NCI-H187 (cell line): ENCODE measurements at places on chromosomes 4 and X.

DNA sequence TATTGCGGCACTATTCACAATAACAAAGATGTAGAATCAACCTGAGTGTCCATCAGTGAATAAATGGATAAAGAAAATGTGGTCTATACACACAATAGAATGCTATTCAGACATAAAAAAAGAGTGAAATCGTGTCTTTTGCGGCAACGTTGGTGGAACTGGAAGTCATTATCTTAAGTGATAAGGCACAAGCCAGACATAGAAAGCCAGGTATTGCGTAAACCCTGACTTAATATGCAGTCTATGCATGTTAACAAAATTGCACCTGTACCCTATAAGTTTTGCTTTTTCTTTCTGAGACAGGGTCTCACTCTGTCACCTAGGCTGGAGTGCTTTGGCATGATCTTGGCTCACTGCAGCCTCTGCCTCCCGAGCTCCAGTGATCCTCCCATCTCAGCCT lies 28.6 kb downstream of the KIAA0232 start:
- no peak for DNase-seq

DNA sequence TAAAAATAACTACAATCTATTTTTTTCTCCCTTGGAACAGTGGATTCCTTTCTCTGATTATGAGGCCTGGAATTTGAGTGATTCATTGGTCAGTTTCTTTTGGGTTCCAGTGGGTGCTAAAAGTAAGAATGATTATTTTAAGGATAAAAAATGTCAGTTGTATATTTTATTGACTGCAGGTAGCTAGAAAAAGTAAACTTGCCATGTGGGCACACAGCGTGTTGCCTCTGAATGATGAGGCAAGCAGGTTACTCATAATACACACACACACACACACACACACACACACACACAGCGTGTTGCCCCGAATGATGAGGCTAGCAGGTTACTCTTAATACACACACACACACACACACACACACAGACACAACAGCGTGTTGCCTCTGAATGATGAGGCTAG lies 13.8 kb downstream of the GALNT7 start:
- no peak for DNase-seq

DNA sequence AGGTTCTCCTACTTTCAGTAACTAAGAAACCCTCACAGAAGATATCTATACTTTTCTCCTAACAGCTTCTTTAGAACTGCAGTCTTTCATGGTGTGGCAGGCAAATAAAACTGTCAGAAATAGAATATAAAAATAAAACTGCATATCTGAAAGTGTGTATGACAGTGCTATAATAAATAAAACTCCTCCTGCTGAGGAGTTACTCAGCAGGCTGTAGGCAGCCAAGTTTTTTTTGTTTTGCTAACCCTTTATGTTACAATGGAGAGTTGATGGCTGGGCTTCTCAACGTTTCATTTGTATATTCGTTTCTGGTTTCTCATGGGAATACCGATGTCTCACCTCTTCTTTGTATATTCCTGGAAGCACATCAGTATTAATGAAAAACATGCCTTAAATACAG lies 18.2 kb upstream of the UGT2B10 start:
- no peak for DNase-seq

GRCh38 chr4:5632571-5632970 lies 75.8 kb downstream of the EVC2 start:
- no peak for DNase-seq

GRCh38 chr4:38980903-38981676 lies 51.1 kb downstream of the TMEM156 start:
- no peak for DNase-seq

- DNase-seq = no peak
Measured at GRCh38 chrX:12709047-12709446, 82.2 kb upstream of the PRPS2 start.

- DNase-seq = no peak
Measured at GRCh38 chr4:83323136-83323535, 11.5 kb downstream of the HPSE start.

GRCh38 chr4:42965326-42965725 lies 72.8 kb downstream of the GRXCR1 start:
- DNase-seq = no peak

DNA sequence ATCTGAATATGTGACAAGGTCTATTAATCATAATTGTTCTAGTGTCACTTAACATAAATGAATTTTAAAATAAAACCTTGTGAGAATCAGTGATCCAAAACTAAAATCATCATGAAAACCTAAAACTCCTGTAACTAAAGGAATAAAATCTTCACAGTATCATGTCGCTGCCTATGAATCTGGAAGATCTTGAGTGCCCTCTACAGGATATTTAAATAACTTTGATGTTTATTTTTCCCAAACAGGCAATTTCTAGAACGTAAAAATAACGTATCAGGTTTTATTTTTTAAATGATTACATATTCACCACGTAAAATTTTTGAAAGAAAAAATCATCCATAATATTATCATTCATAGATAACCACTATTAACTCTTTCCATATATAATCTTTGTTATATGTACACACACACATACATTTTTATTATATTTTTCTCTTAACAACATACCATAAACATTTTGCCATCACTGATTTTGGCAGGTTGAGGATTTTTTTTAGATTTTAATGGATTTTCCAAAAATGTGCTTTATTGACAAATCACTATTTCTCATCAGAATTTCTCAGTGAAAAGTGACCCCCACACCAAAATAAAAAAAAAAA lies 79.6 kb downstream of the COMMD8 start:
- DNase-seq = no peak

DNA sequence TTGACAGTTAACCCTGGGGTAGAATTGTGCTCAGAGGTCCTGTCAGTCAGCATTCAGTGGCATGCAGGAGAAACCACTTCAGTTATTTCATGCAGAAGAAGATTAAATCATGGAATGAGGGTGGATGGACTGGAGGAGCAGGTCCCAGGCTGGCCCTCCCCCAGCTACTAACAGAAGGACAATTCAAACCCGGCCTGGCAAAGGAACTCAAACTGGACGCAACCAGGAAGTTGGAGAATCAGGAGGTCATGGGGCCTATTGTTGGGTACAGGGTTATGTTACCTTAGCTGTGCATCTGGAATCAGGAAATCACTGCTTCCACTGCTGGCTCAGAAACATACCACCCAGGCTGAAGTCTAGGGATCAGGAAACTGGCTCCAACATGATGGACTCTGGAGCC lies 121.4 kb downstream of the GPAT3 start:
- no peak for DNase-seq

DNA sequence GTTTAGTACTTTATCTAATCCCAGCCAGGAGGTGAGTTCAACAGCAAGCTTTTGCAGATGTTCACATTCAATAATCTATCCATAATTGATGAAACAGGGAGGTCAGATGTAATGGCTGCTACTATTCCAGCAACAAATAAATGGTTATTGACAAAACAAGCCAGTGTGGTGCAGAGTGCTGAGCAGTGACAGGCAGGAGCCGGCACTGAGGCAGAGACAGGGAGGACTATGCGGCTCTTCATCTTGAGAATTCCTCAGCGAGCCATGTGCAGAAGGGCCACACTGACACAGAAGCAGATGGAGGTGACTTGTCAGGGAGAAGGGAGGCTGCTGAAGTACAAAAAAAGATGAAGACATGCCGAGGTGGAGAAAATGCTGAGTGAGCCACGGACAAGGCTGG lies 98.3 kb downstream of the TTC29 start:
- no peak for DNase-seq

GRCh38 chr4:1294891-1295290 lies 5.2 kb downstream of the MAEA start:
- no peak for DNase-seq

DNA sequence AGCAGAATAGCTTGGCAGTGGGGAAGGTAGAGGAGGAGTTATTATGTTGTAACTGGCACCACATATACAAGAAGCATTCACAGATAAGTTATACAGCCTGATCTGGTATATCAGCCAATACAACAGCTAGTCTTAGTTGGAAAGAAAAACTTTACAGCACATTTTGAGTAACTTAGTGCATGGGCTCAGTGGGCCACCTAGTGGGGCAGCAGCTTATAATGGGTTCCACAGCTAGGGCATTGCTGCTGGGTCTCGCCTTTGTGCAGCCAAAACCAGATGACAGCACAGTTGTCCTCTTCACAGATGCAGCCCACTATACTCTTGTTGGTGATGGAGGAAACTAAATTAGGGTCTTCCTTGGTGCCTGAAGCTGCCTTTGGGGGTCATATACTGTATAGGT lies 448.1 kb upstream of the RASGEF1B start:
- no peak for DNase-seq

DNA sequence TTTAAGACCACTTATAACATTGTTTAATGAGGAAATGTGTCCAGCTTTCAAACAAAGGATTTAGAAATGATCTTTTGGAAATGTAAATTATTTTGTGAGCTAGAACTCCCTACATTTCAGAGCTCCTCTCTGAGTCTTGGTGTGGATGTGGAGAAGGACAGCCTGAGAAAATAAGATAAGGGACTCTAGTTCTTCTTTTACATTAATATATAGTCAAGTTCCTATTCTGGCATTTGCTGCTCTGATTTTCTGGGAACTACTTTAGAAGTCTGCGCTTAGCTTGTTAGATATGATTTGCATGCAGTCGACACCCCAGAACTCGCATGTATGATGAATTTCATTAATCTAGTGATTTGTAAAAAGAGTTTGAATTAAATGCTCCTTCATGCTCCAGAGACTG lies 45.5 kb downstream of the TSPAN7 start:
- no peak for DNase-seq

DNA sequence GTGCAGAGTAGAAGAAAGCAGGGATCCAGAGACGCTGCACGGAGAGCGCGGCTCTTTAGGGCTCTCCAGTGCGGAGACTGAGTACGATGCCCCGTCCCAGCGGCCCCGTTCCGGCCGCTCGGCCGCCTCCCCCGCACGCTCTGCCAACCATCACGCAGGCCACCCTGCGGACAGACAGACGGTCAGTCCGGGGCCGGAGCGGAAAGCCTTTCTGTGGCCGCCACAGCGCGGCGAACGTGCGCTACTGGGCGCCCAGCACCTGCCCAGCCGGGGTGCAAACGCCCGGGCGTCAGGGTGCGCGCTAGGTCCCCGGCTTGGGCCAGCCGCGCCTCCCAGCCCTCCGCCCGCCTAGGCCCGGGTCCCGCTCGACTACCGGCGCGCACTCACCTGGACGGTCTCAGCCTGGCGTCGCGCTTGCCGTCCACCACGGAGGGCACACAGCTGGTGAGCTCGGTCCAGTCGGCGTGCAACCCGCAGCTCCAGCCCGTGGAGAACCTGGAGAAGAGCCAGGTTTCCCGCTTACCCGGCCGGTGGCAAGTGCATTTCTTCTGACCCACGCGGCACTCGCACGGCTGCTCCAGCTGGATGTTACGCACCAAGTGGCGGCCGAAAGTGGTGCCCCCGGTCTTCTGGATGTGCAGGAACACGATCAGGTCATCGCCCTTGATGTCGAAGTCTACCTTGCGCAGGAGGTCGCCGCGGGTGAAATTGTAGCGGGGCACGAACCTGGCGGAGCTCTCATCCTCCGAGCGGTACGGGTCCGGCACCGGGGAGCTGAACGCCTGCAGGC lies 1.8 kb downstream of the HS6ST2 start:
- no peak for DNase-seq

- no peak for DNase-seq
Measured at GRCh38 chr4:48008021-48008596, 8.4 kb downstream of the CNGA1 start.

DNA sequence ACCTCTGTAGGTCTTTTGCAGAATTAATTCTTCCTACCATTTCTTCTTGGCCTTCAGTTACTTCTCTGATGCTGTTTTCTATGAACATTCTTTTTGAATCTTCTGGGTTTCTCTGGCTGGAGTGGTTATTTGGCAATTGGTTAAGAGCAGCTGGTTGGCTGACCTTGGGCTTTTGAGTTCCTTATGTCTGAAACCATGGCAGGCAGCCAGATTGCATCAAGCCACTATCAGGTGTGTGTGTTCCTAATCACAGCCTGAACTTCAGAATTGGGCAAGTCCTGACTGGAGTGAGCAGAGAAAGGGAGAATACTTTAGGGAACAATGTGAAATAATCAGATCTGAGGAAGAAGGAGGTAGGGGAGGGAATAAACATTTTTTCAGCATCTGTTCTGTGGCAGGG lies 90.2 kb downstream of the ARHGAP10 start:
- DNase-seq = no peak

DNA sequence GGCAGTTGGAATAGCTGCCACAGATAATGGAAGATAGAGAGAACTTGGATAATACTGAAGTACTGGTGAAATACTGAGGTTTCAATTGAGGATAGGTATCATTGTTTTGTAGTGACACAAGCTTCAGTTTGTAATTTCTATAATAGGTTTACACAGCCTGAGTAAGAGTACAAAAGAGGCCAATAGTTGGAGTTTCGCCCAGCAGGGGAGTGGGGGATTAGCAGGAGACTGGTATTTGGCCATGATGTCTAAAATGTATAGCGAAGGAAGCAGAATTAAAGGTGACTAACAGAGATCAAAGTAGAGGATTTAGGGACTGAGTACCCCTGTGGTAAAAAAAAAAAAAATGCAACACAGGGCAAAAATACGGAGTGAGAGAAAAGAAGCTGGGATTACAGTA lies 129.5 kb downstream of the KCTD8 start:
- DNase-seq = no peak

DNA sequence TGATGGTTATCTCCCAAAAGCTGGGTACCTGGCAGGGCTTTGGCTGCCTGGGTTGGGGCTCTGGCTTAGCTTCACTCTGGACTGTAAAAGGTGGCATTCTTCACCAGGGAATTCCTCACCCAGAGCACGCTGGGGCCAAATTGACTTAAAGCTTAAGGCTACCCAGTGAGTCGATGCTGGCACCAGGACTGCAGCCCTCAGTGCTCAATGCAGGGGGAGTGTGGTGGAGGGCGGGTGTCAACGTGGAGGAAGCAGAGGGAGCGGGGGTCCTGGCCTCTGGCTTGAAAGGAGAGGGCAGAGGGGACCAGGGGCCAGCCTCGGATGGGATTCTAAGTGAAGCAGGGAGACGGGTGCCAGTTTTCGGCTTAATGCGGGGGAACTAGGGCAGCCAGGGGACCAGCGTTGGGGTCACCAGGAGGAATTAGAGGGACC lies 446 bp upstream of the FAM50A start:
- DNase-seq = no peak

DNA sequence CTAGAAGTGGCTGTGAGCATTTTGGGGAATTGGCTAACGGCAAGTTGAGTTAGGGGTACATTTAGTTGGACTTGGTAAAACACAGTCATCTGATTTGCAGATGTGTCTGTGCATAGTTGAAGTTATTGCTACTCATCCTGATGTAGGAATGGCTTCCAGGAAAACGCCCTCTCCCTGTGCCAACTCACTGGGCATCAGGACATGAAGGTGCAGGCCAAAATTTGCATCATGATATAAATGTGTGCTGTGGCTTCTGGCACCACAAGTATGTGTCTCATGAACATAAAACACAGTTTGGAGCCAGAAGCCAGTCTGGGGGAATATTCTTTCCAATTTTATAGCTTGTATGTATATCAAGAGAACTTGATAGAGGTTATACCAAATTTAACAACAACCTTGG lies 54.2 kb upstream of the CBR4 start:
- no peak for DNase-seq

- DNase-seq = no peak
Measured at GRCh38 chr4:140219567-140219966, 65.6 kb upstream of the MAML3 start.
